ENCODE measurements at places on chromosomes 12 and 14. TPM values are rescaled to one million over a fixed set of nuclear protein-coding genes. Genes with fewer than 3 reads are reported as not detected.

The LIN7A gene
- total RNA-seq, result 0.38 TPM

The DEGS2 gene
- 1.2 TPM for total RNA-seq

The PRH2 gene
- not detected for total RNA-seq

The CARMIL3 gene
- total RNA-seq, result 0.56 TPM

The BEST3 gene
- total RNA-seq, result 1.1 TPM

The CTDSP2 gene
- total RNA-seq, result 56.2 TPM

The ASIC1 gene
- total RNA-seq, result 4.8 TPM

The BDKRB2 gene
- 3.4 TPM for total RNA-seq

The GXYLT1 gene
- 13.1 TPM for total RNA-seq

The POTEM gene
- not detected for total RNA-seq

The MMP19 gene
- total RNA-seq, result not detected

The CLIP1 gene
- total RNA-seq, result 49.0 TPM

The TAS2R30 gene
- total RNA-seq, result not detected

The RFLNA gene
- 0.13 TPM for total RNA-seq

The DDX11 gene
- total RNA-seq, result 53.2 TPM

The LHX5 gene
- total RNA-seq, result not detected
